ENCODE measurements at places on chromosomes 1 and 21. TPM values are rescaled to one million over a fixed set of nuclear protein-coding genes. Genes with fewer than 3 reads are reported as not detected.

KCNA3 gene
- not detected for total RNA-seq

NHLH2 gene
- total RNA-seq: not detected

SAMSN1 gene
- total RNA-seq: not detected

DNA sequence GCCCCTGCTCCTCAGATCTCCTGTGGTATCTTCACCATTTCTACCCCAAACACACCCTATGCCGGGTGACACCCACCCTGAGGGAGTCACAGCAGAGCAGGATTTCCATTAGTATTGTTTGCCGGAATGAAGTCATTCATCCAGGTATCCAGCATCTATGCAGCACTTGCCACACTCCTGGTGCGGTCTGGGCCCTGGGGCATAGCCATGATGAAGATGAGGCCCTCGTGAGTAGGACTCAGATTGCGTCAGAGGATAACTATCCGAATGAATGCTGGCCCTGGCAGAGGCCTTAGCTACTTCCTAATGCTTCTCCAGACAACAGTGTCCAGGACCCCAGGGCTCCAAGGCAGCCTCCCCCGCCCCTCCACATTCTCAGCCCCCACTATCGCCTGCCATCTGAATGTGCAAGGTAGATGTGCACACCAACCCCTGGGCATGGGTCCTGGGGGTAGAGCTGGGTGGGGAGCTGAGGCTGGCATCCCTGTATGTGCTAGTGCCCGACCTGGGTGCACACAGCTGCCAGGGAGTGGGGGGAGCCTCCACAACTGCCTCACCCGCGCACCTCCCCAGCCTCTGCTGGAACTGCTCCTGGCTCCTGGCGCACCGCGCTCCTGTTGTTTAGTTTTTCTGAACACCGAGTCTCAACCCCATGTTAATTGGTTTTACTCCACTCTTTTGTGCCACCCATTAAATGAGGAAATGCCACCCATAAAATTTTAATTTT is 25.5 kb upstream of the ZC3H12A start:
- no peak overlapping the region for H3K27ac ChIP-seq
- no peak overlapping the region for H3K4me3 ChIP-seq
- peak; percentile 60 for DNase-seq
- H3K27me3 ChIP-seq: no peaks in the 10 kb centered on the region

DNA sequence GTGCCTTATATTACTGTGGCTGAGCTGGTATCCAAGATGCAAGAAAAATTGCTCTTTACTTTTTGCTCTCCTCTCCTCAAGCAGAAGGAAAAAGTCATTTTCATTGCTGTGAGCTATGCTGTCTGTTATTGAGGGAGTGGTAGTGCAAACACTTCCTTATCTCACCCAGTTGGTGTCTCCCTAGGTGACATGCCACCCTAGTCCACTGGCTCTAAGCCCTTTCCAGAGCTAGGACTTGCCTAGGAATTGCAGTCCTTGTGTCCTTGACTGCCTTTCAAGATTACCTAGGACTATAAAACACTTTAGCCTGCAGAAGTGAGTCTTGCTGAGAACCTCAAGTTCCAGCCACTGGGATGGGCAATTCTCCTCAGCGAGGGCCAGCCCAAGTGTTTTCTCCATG is 458.3 kb downstream of the MRPL39 start:
- no peak overlapping the region for H3K4me3 ChIP-seq
- H3K4me1 ChIP-seq: no peaks in the 10 kb centered on the region
- no peak overlapping the region for H3K27ac ChIP-seq
- H3K36me3 ChIP-seq: no peaks in the 10 kb centered on the region
- no peak for DNase-seq
